ENCODE measurements at places on chromosomes 7 and 10. TPM values are rescaled to one million over a fixed set of nuclear protein-coding genes. Genes with fewer than 3 reads are reported as not detected.

- no peak for DNase-seq
Measured at GRCh38 chr10:89327803-89328441, at the start of gene IFIT3. Gene IFIT3 (plus strand): TSS chr10:89327997. CDS start chr10:89328074, 77 bp downstream.

- DNase-seq: no peak
Measured at GRCh38 chr7:159012353-159013069, 132.2 kb downstream of the VIPR2 start.

GRCh38 chr7:107353701-107354100, 116.2 kb upstream of the GPR22 start:
- DNase-seq: no peak

DNA sequence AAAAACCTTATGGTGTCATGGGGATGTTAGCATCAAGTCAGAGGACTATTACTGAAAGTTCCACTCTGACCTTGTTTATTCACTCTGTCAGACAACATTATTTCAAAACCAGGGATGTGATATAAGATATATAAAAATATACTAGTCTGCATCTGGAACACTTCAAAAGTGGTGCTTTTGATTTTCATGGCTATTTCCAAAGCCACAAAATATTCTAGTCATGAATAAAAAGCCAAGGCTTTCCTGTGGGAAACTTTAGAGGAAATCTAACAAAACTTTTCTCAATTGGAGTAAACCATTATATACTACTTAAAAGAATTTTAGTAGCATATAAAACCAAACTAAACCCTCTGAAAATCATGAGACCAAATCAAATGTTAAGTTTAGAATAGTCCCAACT, 205.2 kb downstream of the TMEM26 start:
- DNase-seq: no peak

- no peak for DNase-seq
Measured at GRCh38 chr10:129968853-129969183, 4.7 kb upstream of the EBF3 start.

DNA sequence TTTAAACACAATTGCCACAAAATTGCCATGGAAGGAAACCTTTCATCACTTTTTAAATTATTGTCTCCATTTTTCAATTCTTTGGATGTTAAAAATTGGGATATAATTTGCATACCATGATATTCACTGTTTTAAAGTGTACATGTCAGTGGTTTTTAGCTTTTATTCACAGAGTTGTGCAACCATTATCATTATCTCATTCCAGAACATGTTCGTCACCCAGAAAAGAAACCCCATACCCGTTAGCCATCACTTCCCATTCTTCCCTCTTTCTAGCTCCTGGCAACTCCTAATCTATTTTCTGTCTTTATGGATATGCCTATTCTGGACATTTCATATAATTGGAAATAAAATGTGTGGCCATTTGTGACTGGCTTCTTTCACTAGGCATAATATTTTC, 260.3 kb upstream of the FERD3L start:
- DNase-seq: no peak

DNA sequence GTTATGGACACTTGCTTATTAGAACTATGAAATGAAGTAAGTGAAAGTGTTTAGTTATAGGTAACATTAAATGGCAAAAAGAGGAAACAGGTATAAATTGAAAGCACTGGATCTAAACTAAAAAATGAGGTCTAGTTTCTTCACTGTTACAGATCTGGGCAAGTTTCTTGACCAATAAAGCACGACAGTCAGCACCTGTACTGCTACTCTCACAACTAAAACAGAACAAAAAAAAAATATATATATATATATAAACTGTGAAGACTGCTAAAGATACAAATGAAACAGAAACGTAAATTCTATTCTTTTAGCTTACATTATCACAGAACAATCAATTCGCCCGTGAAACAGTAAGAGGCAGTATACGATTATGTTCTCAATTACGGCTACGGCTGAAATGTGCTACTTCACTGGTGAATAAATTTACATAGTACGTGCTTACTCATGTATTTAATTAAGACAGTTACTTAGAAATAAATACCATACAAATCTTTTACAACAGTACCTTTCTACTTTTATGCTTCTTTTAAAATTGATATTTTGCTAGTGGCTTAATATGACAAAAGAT, 4.2 kb downstream of the AHR start:
- DNase-seq: no peak

GRCh38 chr7:29637374-29637773, 73.7 kb downstream of the PRR15 start:
- no peak for DNase-seq

DNA sequence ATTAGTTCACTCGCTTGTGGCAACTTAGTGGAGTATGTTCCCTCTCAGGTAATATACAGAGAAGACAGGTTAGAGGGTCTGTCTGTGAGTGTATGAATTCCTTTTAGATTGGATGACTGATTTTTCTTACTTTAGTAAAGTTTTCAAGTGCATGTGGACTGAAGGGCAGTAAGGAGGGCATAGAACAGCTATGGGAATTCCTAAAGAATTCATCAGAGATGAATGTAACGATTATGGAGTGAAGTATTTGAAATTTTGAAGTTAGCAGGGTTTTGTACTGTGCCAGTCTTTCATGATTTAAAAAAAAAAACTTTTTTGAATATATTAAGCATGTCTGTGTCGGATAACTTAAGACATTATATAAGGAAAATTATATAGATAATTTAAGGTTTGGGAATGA, 15.5 kb downstream of the MAPK8 start:
- no peak for DNase-seq

- no peak for DNase-seq
Measured at GRCh38 chr7:4486907-4487306, 195.2 kb upstream of the FOXK1 start.

DNA sequence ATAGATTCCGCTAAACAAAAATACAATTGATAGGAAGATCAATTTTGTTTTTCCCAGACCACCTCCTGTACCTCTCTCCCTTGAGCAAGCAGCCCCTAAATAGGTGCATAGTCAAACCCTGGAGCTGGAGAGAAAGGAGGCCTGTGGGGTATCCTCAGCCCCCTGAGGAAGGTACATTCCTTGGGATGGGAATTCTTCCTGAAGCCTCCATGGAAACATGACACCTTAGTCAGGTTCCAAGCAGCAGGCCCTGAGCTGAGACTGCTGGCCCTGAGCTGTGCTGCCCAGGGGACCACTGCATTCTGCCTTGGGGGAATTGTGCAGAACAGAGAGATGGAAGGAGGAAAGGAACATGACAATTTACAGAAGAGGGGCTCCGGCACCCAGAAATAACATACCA, 7.4 kb downstream of the HNRNPF start:
- DNase-seq: no peak

DNA sequence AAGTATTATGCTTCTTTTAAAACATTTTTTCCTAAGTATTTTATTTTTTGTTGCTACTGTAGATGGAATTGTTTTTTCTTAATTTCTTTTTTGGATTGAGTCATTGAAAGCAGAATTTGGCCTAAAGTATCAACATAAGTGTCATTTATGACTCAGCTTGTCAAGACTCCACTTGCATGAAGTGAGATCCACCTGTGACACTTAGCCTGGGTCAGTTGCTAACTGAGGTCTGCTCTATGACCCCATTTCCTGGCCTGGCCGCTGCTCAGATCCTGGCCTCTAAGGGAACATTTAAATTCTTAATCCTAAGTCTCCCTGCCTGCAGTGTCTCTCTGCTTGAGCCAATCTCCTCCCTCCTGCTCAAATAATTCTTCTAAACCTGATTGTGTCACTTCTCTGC, 35.5 kb downstream of the TMEM270 start:
- DNase-seq: no peak

GRCh38 chr7:33685981-33686683, 219.2 kb upstream of the BMPER start:
- no peak for DNase-seq

GRCh38 chr10:8070440-8070839, 16.0 kb downstream of the GATA3 start:
- DNase-seq: no peak

- no peak for DNase-seq
Measured at GRCh38 chr7:116367171-116367813, 132.2 kb upstream of the CAV2 start.

GRCh38 chr7:120742372-120742771, 115.6 kb downstream of the TSPAN12 start:
- DNase-seq: no peak

- no peak for DNase-seq
Measured at GRCh38 chr10:31937371-31937770, 8.7 kb upstream of the ARHGAP12 start.

DNA sequence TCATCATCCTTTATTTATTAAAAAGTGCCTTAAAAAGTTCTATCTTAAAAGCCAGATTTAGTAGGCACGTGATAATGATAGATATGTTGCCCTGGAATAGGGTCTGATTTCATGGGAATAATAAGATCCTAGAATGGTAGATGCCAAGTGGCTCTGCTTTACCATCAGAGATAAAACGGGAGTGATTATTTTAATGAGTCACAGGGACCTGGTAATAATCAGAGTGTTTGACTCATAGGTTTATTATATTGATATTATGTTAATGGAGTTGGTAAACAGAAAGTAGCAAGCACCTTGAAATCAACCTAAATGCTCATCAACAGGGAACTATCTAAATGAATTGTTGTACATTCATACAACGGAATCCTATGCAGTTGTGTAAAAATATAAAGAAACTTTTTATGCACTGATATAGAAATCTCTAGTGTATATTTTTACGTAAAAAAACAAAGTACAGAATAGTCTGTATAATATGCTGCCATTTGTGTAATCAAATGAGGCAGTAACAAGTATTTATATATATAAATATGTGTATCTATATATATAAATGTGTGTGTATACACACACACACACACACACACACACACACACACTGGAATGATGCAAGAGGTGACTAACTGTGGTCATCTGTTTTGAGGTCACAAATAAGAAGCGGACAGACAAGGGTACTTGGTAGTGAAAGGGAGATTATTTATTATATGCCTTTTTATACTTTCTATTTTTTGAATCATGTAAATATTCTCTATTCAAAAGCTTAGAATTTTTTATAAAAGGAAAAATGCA, 78.6 kb upstream of the DYNC1I1 start:
- no peak for DNase-seq

DNA sequence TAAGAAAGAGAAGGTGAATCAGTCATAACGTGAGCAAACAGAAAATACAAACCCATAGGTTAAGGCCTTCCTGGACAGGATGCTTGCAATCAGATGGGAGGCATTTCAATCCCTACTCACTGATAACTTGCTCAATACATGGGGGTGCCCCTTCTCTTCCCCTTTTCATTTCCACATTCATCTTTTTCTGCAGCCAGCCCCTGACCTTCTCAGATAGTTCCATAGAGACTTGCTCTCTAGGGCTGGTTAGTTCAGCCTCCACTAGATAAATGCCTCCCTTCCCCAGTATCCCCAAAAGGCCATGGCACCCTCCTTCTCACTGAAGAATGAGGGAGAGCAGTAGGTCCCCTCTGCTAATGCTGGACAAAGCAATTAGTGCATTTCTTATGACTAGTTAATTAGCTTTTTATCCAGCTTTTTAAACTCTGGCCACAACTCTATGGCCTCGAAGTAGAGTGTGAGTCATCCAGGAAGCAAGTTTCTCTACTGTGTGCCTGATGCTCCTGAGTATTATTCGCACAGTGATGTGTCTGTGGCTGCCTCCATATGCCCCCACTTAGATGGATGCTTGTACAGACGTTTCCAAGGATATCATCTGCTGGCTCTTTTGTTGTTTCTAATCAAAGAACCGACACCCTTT, 12.7 kb downstream of the CHN2 start:
- DNase-seq: no peak

- DNase-seq: no peak
Measured at GRCh38 chr10:63819753-63820329, 298.6 kb downstream of the REEP3 start.

ST8SIA6 gene
- 0.24 TPM for total RNA-seq

SEMA4G gene
- 4.8 TPM for total RNA-seq

PHYHIPL gene
- 0.70 TPM for total RNA-seq

ATAD1 gene
- 54.9 TPM for total RNA-seq

ARHGAP21 gene
- total RNA-seq: 162 TPM

CUZD1 gene
- not detected for total RNA-seq

PNLIP gene
- not detected for total RNA-seq

SFTPA2 gene
- not detected for total RNA-seq

ZNF736 gene
- total RNA-seq: not detected

UNCX gene
- not detected for total RNA-seq

ATP6V0A4 gene
- total RNA-seq: 0.70 TPM

ACSM6 gene
- total RNA-seq: not detected

GATAD1 gene
- 32.9 TPM for total RNA-seq

IFRD1 gene
- total RNA-seq: 106 TPM

Data from chondrocyte (in vitro differentiated cells).